ENCODE measurements at places on chromosomes 12 and 14.

- no peak for DNase-seq
Observed at GRCh38 chr14:31466554-31466953, 9.2 kb upstream of the DTD2 start.

GRCh38 chr14:90605430-90605829 is 208.6 kb downstream of the CALM1 start:
- DNase-seq: no peak

DNA sequence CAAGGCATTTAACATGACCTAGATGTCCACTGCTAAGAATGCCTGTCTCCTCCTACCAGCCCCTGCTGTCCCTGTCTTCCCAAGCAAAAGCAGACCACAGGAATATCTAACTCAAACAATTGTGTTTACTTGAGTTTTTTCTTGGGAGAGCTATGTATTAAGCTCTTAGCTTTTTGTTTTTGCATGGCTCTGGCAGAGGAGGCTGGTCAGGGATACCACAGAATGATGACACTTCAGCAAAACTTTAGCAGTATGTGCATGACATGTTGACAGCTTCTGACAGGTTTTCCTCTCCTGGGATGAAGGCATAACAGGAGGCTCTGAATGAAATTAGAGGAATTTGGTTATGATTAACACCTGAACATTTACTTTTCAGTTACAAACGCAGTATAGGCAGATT is 6.9 kb downstream of the TMBIM6 start:
- no peak for DNase-seq

DNA sequence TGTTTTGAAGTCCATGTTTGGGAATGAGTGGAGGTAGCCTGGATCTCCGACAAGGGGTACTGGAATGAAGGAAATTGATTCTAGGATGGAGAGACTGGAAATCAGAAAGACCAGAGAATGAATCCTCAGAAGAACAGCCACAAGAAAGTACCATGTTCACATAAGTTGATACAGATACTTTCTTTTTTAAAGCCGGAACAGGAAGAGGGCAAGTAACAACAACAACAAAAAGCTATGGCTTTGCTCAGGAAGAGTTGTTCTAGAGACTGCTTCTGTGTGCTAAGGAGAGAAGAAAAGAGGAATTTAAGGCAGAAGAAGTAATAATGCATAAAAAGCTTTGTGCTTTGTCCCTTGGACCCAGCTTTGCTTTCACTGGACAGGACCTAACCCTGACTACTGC is 6.2 kb downstream of the TC2N start:
- peak; percentile 39 for DNase-seq

DNA sequence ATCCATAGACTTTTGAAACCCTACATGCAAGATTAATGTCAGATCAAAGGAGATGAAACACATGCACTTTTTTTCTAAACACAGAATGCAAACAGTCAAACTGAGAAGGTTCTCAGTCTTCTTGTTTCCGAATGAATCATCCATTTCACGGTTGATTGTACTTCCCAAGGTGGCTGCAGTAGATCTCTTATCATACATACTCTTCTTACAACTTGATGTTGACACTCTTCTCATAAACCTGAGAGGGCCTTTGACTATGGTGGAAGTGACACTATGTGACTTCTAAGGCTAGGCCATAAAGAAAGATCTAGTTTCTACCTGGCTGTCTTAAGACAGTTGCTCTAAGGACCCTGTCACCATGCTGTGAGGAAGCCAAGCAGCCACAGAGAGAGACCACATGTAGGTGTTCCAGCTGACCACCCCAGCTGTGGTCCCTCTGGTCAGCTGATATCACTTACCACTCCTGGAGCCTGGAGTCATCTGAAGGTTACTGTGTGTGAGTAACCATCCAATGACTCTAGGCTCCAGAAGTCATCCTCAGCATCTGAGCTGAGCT is 67.2 kb upstream of the HMGA2 start:
- DNase-seq: no peak

- DNase-seq: no peak
Observed at GRCh38 chr14:75432411-75432810, 4.6 kb downstream of the JDP2 start.

- DNase-seq: no peak
Observed at GRCh38 chr12:12755923-12756322, 29.5 kb upstream of the APOLD1 start.

DNA sequence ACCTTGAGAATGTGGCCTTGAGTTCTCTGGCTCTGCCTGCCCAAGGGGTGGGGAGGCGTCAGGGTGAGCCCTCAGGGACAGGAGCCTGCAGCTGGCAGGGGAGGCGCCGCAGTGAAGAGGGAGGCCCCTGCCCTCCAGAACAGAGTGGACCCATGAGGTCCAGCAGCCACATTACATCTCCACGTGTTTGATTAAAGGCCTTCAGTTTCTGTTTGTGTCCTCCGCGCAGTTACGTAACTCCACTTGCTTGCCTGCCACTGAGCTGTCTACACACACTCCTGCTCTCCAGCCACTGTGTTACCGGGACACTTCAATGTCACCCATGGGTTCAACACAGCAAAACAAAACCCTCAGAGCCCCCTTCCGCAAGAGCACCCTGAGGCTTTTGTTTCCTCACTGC is 70.4 kb downstream of the CHGA start:
- no peak for DNase-seq

- DNase-seq: no peak
Observed at GRCh38 chr12:111482462-111482861, 76.7 kb downstream of the SH2B3 start.

GRCh38 chr12:105109465-105110212 is 2.1 kb downstream of the WASHC4 start:
- DNase-seq: no peak

- no peak for DNase-seq
Observed at GRCh38 chr14:49497725-49498348, 88.3 kb downstream of the RPS29 start.

DNA sequence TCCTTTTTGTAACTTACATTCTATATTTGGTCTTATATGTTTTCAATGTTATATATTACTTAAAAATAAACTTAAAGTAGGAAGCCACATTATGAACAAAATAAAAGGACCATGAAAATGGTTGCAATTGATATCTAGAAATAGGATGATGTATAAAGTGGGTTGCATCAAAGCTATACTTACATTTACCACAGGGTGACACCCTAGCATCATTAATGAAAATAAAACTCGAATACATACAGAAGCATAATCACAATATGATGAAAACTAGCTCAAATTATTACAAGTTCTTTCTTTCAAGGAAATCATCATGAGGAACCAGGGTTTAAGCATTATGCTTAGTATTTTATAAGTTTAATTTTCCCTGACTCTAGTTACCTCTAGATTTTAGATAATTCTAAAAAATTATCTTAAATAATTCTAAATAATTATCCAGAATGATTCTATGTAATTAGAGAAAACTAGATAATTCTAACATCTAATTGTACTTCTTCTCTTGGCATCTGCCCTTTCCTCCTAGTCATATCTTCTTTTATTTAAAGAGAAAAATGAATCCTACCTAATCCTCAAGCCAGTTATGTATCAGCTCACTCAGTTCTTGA is 31.2 kb downstream of the TAS2R7 start:
- DNase-seq: peak; percentile 2

DNA sequence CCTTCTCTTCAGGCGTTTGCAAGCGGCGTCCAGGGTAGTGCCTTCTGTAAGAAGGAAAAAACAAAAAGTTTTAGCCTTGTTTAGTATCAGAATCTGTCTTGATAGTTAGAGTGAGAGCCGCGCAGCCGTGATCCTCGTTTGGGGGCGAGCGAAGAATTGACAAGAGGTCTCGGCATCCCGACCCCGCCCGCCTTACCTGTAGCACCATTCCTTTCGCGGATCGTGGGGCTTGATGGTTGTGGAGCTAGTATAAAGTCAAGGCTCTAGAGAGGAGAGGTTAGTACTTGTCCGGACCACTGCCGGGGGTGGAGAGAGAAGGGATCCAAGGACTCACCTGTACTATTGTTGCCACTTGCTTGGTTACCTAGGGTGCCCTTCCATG is 494 bp downstream of the TMTC3 start:
- peak; percentile 7 for DNase-seq

DNA sequence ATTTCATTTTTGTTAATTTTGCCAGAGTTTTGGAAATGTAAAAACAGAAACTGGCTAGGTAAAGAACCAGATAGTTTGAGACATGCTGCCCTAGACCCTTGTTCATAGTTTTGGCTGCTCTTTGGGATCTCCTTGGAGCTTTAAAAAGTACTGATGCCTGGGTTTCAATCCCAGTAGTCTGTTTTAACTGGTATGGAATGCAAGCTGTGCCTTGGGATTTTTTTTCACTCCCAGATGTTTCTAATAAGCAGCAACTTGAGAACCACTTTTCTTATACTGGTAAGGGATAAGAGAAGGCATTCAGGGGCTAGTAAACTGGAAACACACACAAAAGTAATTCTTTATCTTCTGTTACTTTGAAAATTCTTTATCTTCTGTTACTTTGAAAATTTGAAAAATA is 18.8 kb downstream of the SLC35F4 start:
- no peak for DNase-seq

GRCh38 chr14:76769636-76770292 is 8.5 kb downstream of the VASH1 start:
- DNase-seq: no peak

DNA sequence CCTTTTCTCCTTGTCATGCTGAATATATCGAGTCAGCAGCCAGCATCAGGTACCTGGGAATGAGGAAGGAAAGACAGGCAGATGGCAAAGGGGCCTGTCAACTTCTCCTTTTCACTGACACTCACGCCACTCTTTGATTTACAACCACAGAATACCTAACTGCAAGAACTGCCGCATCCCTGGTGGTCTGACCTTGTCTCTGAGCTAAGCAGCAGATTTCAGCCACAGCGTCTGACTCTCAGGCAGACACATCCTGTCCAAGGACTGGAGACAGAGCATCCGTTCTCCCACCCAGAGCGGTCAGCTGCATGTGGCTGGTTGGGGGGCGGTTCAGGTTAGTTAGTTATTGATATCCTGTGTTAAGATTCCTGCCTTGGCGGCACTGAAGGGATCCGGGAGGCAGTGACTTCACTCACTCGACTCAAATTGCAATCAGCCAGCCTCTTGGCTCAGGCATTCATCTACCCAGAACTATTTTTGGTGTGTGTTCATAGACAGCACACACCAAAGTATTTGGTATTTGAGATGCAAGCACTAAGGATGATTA is 11.2 kb upstream of the MAP1LC3B2 start:
- DNase-seq: no peak

GRCh38 chr14:54344445-54344844 is 52.4 kb upstream of the CDKN3 start:
- no peak for DNase-seq

GRCh38 chr12:14454098-14454907 is 88.8 kb downstream of the ATF7IP start:
- DNase-seq: peak; percentile 11

GRCh38 chr14:79378020-79378419 is 833.3 kb downstream of the DIO2 start:
- no peak for DNase-seq

DNA sequence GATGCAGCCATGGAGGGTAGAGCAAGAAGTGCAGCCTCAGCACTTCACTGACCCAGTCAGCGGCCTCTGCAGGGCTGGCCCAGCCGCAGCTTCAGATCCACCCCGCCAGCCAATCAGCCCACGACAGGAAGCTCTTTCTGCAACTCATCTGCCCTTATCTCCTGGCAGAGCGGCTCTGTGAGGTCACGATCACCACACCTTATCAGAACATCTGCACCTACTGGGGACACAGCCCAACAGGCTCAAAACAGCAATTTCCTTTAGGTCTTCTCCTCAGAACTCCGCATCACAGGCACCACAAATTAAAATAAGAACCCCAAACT is 287.3 kb downstream of the BCL11B start:
- peak; percentile 53 for DNase-seq

- no peak for DNase-seq
Observed at GRCh38 chr12:52056801-52057637, 5.8 kb downstream of the NR4A1 start.

DNA sequence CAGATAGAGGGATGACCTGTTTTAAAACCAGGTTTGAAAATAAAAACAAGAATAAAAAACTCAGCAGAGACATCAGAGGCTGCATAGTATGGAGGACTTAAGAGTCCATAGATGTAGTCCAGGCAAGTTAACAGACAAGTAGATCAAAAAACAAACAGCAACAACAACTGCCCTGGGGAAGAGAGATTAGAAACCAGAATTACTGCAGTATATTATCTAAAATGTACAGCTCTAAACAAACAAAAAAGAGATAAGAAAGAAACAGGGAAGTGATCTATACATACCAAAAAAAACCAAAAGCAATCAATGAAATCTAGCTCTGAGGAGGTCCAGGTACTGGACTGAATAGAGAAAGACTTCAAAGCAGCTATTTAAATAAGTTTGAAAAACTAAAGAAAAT is 48.8 kb downstream of the ACSM4 start:
- no peak for DNase-seq

DNA sequence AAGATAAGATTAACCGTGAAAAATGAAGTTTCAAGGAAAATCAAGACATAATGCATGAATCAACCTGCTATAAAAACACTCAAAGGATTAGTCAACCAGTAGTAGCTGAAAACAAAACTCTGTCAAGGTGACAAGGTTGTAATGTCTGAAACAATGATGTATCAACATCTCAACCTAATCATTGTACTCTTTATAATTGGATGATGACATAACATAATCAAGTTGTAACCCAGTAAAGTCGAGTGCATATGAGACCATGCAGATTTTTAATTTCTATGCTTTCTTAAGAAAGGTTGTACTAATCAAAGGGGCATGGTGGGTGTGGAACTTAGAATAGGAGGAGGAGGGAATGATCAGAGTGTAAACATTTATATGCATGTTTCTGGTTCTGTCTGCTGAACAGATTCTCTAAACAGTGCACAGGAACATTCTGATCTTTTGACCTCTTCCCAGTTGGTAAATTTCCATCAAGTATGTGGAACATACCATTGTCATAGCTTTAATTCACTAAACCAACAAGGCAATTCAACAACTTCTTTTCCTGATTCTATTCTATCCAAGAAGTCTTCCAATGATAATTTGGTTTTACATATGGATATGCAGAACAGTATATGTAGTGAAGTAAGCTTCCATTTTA is 253.7 kb downstream of the TTC6 start:
- no peak for DNase-seq

GRCh38 chr14:104473244-104473565 is 106.4 kb upstream of the C14orf180 start:
- no peak for DNase-seq

GRCh38 chr14:71165121-71166031 is 258.1 kb downstream of the PCNX1 start:
- DNase-seq: no peak

DNA sequence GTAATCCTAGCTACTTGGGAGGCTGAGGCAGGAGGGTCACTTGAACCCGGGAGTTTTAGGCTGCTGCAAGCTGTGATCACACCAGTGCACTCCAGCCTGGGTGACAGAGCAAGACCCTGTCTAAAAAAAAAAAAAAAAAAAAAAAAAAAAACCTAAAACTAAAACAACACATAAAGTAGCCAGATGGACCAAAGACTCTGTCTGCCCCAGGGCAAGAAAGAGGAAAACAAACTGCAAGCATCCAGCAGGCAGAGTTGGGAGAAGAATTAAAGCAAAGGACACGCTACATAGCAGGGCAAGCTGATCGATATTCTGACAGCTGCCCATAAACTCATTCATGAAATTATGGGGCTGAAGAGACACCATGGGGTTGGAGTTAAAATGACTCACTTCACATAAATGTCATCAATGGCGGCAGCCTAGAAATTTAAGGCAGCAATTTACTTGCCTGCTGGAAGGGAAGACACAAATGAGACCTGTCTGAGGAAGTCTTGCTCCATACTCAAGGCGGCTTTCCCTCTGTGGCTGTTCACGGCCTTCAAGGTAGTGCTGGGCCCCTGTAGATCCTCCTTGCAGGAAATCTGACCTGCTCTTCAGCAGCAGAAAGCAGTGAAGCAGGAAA is 259.1 kb upstream of the FKBP4 start:
- no peak for DNase-seq

- DNase-seq: no peak
Observed at GRCh38 chr14:79281244-79282152, 929.8 kb downstream of the DIO2 start.

- DNase-seq: no peak
Observed at GRCh38 chr12:127205781-127206555, 1061.0 kb upstream of the TMEM132C start.

Data from T-helper 1 cell (primary cell).